ENCODE measurements at places on chromosomes 5 and 9.

DNA sequence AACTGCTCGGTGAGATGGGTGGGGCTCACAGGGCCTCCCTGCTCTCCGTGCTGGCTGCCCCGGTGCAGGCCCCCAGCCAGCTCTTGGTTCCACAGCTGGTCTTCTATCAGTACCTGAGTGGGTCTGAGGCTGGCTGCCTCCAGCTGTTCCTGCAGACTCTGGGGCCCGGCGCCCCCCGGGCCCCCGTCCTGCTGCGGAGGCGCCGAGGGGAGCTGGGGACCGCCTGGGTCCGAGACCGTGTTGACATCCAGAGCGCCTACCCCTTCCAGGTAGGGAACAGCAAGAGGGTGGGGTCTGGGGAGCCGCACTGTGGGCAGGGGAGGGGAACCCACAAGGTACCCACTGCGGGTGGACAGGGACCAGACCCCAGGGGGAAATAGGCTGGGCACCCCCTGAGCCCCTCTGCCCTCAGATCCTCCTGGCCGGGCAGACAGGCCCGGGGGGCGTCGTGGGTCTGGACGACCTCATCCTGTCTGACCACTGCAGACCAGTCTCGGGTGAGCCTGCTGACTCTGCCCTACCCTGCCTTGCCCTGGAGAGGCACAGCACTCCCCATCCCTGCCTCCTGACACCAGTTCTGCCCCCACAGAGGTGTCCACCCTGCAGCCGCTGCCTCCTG lies 2.8 kb downstream of the MAMDC4 start:
- DNase-seq: no peak

- DNase-seq: peak; percentile 63
Measured at GRCh38 chr9:272251-273213, 57.9 kb downstream of the DOCK8 start.

DNA sequence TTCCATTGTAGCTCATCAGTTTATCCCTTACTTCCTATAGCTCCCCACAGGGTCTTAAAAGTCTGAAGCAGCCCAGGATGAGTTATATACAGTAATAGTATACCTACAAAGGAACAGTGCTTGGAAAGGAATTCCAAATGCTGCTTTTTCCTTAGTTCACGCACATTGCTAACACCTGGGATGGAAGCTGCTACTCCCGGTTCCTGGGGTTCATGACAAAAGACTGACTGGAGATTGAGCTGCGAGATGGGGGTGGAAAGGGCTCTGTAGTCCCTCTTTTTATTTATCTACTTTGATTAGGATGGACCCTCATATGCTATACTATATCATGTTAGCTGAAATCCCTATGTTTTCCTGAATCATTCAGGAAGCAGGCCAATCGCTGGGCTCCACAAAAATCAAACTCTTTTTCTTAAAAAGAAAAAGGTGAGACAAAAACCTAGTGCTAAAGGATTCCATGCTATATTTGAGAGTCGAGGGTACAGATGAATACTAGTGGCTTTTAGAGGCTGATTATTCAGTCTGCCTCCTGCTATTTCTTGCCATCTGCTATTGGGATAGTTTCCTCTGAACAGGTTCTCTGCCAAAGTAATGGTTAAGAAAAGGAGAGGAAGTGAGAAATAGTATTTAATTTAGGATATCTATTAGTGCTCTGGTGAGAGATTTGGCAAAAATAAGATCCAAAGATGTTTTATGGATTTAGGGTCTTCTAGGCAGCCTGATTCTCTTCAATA lies 81.2 kb downstream of the MRPS27 start:
- DNase-seq: no peak

- no peak for DNase-seq
Measured at GRCh38 chr9:18666348-18666747, 192.4 kb downstream of the ADAMTSL1 start.

DNA sequence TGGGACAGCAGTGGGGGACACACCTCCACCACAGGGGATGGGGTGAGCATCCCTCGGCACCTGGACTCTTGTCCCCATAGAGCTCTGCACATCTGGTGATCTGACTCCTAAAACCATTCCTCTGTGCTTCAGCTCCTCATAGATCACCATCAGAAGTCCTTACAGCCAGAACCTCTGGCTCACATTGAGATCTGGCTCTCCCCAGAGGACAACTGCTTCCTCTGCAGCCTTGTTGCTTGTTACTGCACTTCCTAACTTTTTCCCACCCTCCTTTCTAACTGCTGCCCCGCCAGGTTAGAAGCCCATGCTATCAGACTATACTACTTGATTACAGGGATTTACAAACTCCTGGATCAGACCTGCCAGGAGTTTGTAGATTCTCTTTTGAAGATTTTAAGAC lies 64.5 kb downstream of the ARSB start:
- DNase-seq: no peak

- no peak for DNase-seq
Measured at GRCh38 chr9:88800329-88800682, 191.0 kb upstream of the S1PR3 start.

DNA sequence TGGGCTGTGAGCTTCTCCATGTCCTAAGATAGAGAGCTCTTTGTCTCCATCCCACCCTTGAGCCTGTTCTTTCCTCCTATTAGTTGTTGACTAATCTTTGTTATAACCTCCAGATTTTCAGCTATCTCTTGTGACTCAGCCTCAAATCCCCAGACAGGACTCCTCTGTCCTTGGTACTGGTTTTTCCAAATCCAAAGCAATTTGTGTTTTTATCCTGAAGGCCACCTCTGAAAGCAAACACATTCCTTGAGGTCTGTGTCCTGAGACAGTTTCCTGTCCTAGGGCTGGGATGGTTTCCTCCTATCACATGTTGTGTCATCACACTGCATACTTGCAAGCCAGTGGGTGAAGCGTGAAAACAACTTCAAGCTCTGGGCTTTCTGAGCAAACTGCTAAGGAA lies 8.5 kb downstream of the TNC start:
- no peak for DNase-seq

- no peak for DNase-seq
Measured at GRCh38 chr5:36238502-36239295, 3.0 kb downstream of the NADK2 start.

DNA sequence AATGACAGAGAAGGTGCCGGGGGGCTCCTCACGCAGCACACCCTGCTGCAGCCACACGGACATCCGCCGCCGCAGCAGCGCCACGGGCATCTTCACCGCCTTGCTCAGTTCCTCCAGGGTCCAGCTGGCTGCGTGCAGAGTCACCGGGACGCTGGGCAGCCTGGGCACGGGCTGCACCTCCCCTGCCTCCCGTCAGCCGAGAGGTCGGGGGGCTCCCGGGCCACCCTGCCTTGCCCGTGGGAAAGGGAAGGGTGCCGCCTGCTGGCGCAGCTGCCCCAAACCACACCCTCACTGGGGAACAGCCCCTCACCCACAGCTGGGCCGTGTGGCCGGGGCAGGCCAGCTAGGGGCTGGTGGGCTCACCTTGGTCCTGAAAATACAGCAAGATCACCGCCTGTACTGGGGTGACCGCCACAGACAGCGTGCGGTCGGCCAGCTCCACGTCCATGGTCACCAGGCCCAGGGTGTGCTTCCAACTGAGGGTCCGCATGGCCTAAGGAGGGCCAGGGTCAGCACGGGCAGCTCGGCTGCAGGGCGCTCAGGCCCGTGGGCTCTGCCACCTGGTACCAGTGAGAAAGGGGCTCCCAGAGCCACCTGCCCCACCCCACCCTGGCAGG lies 3.6 kb upstream of the TMEM210 start:
- no peak for DNase-seq

DNA sequence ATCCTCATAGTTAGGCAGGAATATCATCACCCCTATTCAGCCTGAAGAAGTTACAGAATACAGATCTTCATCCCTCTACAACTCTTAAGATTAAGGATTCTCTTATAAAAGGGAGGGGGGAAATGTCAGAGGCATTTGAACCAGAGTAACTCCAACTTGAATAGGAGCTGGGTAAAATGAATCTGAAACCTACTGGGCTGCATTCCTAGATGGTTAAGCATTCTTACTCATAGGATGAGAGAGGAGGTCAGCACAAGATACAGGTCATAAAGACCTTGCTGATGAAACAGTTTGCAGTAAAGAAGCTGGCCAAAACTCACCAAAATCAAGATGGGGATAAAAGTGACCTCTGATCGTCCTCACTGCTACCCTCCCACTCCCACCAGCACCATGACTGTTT lies 14.4 kb downstream of the FREM1 start:
- DNase-seq: no peak

GRCh38 chr9:7137571-7137970 lies 379.8 kb downstream of the KDM4C start:
- no peak for DNase-seq

DNA sequence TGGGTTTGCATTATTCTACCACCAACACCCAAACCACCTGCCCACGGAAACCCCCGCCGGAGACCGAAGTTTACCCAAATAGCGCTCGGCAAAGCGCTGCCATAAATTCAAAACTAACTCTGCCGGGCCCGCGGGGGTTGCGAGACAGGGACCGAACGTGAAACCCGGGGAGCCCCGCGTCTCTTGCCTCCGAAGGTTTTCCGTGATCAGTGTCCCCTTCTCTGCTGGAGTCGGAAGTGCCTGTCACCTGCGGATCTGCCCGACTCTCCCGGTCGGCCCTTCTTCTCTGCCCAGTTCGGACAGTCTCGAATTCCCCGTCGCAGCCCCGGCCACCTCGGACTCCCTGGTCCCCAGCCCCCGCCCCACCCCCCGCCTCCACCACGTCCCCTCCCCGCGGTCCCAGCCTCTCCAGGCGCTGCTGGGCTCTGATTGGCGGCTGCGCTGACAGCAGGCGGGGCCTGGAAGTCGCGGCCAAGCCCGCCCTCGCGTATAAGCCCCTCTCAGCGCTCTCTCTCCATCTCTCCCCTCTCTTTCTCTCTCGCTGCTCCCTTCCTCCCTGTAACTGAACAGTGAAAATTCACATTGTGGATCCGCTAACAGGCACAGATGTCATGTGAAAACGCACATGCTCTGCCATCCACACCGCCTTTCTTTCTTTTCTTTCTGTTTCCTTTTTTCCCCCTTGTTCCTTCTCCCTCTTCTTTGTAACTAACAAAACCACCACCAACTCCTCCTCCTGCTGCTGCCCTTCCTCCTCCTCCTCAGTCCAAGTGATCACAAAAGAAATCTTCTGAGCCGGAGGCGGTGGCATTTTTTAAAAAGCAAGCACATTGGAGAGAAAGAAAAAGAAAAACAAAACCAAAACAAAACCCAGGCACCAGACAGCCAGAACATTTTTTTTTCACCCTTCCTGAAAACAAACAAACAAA lies at the start of gene RORB:
Gene RORB (plus strand): TSS at position 517 of the 929 bp plus-strand sequence. CDS start 642 bp downstream, outside the sequence.
- no peak for DNase-seq

GRCh38 chr5:1110307-1111240 lies 1.3 kb downstream of the SLC12A7 start:
- DNase-seq: no peak

GRCh38 chr9:3032898-3033297 lies 189.0 kb upstream of the PUM3 start:
- no peak for DNase-seq

GRCh38 chr5:121744577-121744976 lies 107.1 kb upstream of the FTMT start:
- DNase-seq: no peak

GRCh38 chr5:160169326-160169725 lies 50.1 kb upstream of the PWWP2A start:
- DNase-seq: no peak

- no peak for DNase-seq
Measured at GRCh38 chr5:97480313-97480712, 297.3 kb upstream of the RIOK2 start.

GRCh38 chr5:179414459-179415261 lies 69.4 kb upstream of the ADAMTS2 start:
- DNase-seq: no peak

- DNase-seq: no peak
Measured at GRCh38 chr9:100884518-100884917, 144.0 kb upstream of the PLPPR1 start.

- DNase-seq: no peak
Measured at GRCh38 chr5:151799407-151799806, 27.7 kb downstream of the G3BP1 start.

GRCh38 chr9:137297966-137298365 lies 4.1 kb downstream of the NRARP start:
- DNase-seq: no peak

GRCh38 chr5:105739732-105740131 lies 1931.0 kb downstream of the EFNA5 start:
- no peak for DNase-seq

GRCh38 chr5:1285883-1286291 lies 9.0 kb downstream of the TERT start:
- no peak for DNase-seq

DNA sequence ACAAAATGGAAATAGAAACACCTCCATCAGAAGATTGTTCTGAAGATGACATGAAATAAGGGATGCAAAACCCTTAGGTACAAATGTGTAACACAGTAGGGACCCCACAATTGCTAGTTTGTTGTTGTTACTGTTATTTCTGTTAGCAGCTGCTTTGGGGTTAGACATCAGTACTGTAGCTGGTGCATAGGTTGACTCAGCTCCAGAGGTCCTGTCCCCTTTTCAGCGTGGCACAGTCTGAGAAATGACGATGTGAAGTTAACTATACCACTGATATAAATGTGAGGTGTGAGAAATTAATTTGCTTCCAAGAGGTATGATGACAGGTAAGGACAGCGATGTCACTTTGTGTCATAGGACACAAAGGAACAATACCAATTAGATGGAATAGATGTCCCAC lies 384.6 kb upstream of the KLF4 start:
- no peak for DNase-seq

- no peak for DNase-seq
Measured at GRCh38 chr5:168424594-168425323, 61.5 kb upstream of the RARS1 start.

- DNase-seq: no peak
Measured at GRCh38 chr5:124590686-124591085, 155.8 kb downstream of the ZNF608 start.

DNA sequence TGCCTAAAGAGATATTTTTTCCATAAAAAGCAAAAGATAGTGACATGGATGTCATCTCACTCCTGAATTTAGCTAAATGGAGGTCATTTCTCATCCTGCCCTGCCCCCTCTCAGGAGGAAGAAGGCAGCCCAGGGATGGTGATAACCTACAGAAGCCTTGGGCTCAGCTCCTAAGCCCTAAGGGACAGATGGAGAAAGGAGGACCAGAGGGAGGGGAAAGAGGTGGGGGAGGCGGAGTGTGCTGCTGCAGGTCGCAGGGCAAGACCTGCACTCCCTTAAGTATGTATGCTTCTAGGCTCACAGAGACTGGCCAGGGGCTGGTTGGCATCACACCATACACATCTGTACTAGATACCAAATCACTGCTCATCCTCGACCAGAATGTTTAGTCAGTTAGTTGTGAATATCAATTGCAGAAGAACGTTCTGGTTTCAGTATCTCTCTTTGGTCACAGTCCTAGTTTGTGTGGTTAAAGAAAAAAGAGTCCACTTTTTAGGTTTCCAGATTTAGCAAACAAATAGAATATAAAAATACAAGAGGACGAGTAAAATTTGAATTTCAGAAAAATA lies 18.4 kb upstream of the CDKN2AIPNL start:
- no peak for DNase-seq
